ENCODE measurements at places on chromosomes 16 and 17.

DNA sequence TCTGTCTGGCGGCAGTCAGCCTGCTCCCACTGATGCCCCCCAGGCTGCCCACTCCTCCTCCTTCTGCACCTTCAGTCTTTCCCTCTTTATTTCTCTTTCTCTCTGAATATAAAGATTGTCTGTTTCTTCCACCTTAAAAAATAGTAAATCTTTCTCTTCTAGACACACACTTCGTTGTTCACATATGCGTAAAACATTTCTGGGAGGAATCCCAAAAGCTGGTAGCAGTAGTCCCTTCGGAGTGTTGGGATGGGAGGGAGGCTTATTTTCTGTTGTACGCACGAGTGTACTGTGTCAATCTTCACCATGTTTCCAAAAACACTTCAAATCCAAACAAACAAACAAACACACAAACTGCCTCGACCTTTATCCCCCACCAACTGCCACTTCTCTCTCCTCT, 9.9 kb downstream of the OSBPL7 start:
- no peak for DNase-seq

GRCh38 chr17:12940699-12941098, 77.1 kb downstream of the ELAC2 start:
- DNase-seq = no peak

DNA sequence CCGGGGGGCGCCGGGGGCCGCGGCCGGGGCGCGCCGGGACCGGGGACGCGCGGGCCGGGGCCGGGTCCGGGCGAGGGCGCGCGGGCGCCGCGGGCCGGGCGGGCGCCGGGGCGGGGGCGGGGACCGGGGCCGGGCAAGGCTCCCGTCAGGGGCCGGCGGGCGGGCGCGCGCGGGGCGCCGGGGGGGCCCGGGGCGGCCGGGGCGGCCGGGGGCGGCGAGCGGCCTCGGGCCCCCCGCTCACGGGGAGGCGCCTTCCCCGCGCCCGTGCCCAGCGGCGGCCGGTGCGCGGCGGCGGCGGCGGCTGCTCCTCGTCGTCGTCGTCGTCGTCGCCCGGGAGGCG, 563 bp downstream of the ZCCHC14 start:
- no peak for DNase-seq

DNA sequence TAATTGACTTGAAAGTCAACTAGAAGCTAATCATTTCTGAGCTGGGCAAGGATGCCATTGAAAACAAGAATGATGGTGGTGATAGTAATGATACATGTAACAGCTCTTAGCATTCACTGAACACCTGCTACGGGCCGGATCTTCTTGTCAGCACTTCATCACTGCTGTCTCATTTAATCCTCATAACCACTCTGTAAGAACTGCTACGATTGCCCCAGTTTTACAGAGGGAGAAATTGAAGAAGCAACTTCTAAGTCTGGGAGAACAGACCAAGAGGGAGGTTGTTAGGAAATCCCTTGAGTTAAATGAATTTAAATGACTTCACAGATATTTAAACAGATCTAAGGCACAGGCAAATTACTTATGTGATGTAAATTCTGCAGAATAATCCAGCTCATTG, 7.0 kb upstream of the GAN start:
- DNase-seq = no peak

DNA sequence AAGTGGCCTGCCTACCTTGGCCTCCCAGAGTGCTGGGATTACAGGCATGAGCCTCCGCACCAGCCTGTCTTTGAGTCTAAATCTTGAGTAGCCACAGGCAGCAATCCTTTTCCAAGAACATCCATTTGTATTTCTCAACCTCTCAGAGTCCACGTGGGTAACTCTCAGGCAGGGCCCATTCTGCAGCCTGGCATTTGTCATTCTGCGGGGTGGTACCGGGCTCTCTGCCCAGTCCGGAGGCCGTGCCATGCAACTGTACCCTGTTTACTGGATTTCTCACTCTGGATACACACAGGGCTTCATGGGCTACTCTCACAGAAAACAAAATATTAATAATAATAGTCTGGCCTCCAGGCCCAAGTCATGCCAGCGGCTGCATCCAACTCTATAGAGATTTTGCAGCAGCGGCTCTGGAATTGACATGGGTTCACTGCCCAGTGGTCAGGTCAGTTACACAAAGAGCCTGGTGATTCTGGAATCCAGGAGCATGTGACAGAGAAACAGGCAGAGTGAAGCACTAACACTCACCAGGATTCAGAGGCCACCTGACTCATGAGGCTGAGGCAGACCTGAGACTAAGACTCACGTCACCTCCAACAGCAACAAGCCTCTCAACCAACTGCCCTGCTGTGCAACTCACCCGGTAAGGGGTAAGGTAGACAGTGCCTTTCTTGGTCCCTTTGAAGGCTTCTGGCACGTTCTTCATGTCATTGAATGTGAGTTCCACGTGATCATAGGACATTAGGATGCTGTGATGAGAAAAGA, 4.0 kb downstream of the WBP2 start:
- DNase-seq = no peak

GRCh38 chr17:42484304-42484703, 25.6 kb downstream of the ATP6V0A1 start:
- DNase-seq = peak; percentile 83

DNA sequence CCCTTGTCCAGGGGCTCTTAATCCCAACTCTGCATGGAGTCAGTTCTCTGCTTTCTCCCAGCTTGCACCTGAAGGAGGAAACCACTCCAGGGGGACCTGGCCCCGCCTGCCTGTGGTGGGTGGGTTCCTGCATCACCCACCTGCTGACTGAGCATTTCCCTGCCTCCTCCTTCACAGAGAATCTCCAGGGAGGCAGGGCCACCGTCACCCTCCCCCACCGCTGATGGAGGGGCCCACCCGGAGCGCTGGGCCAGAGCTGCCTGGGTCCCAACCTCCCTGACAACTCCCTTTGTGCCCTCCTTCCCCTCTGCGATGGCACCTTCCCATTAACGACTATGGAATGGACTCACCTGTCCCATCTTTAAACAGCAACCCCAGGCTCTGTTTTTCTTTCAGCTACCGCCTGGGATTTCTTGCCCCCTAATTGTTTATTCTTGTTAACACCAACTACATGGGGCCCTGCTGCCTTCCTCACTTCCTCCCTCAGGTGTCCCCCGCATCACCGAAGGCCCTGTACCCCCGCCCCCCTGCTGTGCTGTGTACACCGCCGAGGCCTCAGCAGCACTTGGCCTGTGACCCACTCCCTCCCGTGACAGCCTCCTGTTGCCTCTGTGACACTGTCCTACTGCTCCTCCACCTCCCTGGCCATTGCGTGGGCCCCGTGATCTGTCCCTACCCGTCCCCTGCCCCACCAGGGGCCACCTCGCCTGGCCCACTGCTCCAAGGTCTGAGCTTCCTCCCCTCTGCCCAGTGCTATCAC, 842 bp upstream of the TEDC2 start:
- no peak for DNase-seq

DNA sequence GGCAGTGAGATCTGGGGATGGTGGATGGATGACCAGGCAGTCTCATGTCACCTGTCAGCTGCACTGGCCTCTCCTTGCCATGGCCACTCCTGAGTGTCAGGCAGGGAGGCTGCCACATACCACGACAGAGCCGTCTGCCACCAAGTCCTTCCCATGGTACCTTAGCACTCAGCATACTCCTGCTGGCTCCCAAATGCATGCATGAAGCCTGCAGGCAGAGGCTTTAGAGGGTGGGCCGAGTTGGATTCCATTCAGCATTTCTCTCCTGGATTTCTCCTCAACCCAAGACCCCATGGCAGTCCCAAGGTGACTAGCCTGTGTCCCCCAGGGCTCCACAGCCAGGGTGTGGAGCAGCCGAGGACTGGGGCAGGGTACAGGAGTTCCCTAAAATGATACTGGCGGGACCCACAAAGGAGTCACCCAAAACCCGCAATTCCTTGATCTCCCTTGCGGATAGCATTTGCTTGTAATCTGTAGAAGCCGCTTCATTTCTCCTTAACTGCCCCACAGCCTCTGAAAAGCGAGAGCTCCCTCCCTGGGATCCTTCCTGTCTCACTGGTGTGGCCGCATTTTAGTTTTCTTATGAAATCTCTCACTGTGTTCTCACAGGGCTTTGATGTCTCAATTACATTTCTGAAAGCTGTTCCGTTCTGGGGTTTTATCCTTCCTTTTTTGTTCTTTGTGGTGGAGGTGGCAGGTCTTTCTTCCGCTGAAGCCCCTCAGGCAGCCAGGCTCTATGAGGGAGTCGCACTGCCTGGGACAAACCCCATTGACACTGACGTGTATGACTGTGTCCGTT, 141.4 kb downstream of the SOCS1 start:
- no peak for DNase-seq

- DNase-seq = no peak
Observed at GRCh38 chr17:1110541-1110861, 69.3 kb downstream of the ABR start.

GRCh38 chr17:81428516-81428915, 33.3 kb downstream of the BAHCC1 start:
- peak; percentile 7 for DNase-seq

- DNase-seq = no peak
Observed at GRCh38 chr17:62670202-62670821, 42.8 kb downstream of the MRC2 start.

DNA sequence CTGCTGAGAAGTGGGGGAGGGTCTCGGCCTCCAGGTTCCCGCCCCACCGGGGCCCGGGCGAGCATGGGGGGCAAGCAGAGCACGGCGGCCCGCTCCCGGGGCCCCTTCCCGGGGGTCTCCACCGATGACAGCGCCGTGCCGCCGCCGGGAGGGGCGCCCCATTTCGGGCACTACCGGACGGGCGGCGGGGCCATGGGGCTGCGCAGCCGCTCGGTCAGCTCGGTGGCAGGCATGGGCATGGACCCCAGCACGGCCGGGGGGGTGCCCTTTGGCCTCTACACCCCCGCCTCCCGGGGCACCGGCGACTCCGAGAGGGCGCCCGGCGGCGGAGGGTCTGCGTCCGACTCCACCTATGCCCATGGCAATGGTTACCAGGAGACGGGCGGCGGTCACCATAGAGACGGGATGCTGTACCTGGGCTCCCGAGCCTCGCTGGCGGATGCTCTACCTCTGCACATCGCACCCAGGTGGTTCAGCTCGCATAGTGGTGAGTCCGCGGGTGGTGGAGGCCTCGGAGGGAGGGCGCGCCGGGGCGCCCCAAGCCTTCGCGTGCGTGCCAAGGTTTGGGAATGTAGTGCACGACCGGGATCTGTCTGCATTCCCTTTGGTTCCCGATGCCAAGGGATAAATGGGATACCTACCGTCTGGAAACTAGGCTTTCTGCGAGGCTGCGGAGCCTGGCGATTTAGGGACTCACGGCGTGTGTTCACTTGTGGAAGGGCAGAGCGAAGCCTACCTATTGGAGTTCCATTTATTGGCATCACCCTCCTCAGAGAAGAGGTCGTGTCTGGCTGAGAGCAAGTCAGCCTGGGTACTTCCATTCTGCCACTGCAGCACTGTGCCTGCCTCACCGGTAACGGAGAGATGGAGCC, 1.0 kb downstream of the ZNRF1 start:
- DNase-seq = no peak

- DNase-seq = no peak
Observed at GRCh38 chr16:62648256-62648655, 612.0 kb upstream of the CDH8 start.

DNA sequence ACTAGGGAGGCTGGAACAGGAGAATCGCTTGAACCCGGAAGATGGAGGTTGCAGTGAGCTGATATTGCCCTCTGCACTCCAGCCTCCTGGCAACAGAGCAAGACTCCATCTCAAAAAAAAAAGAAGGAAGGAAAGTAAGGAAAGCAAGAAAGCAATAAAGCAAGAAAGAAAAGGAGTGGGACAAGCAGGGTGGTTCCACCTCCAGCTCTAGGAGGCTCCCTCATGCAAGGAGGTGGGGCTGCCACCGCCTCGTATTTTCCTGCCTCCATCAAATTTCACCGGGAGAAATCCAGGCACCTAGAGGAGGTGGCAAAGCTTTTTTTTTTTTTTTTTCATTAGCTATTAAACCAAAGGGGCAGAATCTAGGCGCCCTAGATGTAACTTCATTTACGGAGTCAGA, 1.0 kb downstream of the CYB561 start:
- no peak for DNase-seq

DNA sequence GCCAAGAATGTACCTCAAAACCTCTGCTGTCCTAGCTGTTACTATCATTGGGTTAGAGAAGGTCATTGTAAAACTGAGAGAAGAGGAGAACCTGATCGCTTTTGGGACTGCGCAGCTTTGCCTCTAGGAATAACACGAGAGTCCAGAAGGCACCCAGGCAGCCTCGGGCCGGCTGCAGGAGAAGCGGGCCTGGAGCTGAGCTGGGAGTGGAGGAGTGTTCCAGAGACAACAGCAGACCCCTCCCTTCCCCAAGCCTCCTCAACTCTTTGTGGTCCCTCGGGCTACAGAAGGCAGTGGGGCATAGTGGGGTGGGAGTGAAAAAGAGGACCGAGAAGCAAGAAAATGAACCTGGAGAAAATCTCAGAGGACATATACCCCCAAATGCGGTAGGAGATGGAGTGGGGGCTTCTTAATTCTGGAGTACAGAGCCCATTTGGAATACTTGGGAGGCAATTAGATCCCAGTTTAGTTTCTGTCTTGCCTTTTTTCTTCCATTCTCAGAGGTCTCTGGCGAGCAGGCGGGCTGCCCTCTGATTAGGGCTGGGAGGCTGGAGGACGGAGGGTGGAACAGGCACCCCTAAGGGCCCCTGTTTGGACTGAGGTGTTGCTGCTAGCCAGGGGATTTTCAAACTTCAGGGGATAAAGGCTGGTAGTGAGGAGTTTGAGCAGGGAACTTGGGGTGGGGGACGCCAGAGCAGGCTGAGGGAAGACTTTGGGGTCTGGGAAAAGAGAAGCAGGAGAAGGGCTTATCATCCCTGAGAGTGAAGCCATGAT, 13.3 kb upstream of the HOXB2 start:
- no peak for DNase-seq

GRCh38 chr17:57578608-57579225, 166.4 kb downstream of the CCDC182 start:
- no peak for DNase-seq

DNA sequence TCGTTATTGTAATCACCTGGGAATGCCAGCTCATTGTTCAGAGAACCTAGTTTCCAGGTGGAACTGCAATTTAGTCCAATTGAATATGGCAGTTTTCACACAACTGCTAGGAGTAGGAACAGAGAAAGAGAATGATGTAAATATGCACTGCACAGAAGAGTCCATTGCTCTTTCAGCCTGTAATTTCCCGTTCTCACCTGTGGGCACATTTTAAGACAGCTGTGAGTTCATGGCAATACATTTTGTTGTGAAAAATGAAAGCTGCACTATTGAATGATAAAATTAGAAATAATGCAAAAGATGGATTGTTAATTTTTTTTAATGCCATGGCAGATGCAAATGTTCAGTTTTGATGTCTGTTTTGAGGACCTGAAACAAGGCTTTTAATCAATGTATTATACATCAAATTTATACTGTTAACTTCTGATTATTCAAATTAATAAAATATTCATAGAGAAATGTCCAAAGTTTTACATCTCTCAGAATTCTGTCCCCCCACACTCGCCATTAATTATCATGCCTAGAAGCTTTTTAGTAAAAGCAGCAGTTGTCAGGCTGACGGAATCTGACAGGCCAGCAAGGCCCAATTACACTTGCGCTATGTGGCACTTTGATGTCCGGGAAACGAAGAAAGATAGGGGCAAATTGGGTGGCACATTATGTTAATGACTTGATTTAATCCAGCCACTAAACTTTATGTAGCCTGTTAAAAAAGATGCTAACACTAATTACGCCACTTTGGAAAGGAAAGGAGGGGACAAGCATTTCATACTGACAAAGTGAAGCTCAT, 72.2 kb downstream of the RPGRIP1L start:
- no peak for DNase-seq

GRCh38 chr16:23575834-23576233, 18.3 kb downstream of the UBFD1 start:
- no peak for DNase-seq
